Natural killer cell treated with Interleukin-12 subunit alpha and Interleukin-12 subunit beta and Interleukin-15 and Interleukin-18, amount 100 ng/mL, for 72 hours (primary cell): ENCODE measurements at places on chromosomes 4 and X. TPM values are rescaled to one million over a fixed set of nuclear protein-coding genes. Genes with fewer than 3 reads are reported as not detected.

The CABS1 gene
- total RNA-seq = not detected

The SH3D19 gene
- not detected for total RNA-seq

The CLNK gene
- 0.70 TPM for total RNA-seq

The KLHL13 gene
- 1.0 TPM for total RNA-seq

The NXF2B gene
- total RNA-seq = not detected

The PROM1 gene
- 0.24 TPM for total RNA-seq

The PRKG2 gene
- 0.33 TPM for total RNA-seq

The IL21 gene
- total RNA-seq = 1.7 TPM

The PAGE5 gene
- total RNA-seq = not detected

The STPG2 gene
- not detected for total RNA-seq

The AWAT2 gene
- not detected for total RNA-seq

The CENPC gene
- 31.5 TPM for total RNA-seq

The DCAF4L1 gene
- 0.90 TPM for total RNA-seq

- no peaks in the 10 kb centered on the region for H3K36me3 ChIP-seq
- no peaks in the 10 kb centered on the region for H3K4me1 ChIP-seq
- DNase-seq = no peak
- no peak overlapping the region for H3K27ac ChIP-seq
- peaks cover 9% of the 10 kb centered on the region for H3K27me3 ChIP-seq
Measured at GRCh38 chr4:154565704-154566103, 2.9 kb downstream of the FGB start.

GRCh38 chr4:99759346-99759984 lies 57.2 kb upstream of the DAPP1 start:
- no peak overlapping the region for H3K27ac ChIP-seq
- peaks cover 14% of the 10 kb centered on the region for H3K27me3 ChIP-seq
- H3K36me3 ChIP-seq = no peaks in the 10 kb centered on the region

GRCh38 chr4:151743128-151743854 lies 17.5 kb downstream of the GATB start:
- no peak for DNase-seq
- no peak overlapping the region for H3K27ac ChIP-seq
- H3K36me3 ChIP-seq = peaks cover 5% of the 10 kb centered on the region
- H3K4me3 ChIP-seq = no peak overlapping the region
- no peaks in the 10 kb centered on the region for H3K27me3 ChIP-seq

DNA sequence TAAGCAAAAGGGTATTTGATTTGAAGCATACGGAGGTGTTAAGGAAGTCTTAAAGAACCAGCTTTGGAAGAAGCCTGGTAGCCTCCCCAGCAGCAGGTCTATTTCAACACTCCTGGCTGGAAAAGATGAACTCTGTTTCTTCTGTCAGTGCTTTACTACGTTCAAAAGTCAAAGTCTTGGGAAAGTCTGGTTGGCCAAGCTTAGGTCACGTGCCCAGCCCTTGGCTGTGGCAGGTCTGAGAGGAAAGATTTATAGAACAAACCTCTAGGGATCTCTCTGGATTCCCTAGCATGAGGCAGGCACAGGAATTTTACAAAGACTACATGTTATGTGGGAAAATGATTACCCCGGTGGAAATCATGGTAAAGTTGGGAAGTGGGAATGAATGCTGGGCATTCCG lies 8.6 kb upstream of the ARHGAP10 start:
- H3K27me3 ChIP-seq = no peaks in the 10 kb centered on the region
- no peak overlapping the region for H3K27ac ChIP-seq
- no peak overlapping the region for H3K4me3 ChIP-seq

- no peaks in the 10 kb centered on the region for H3K27me3 ChIP-seq
- H3K36me3 ChIP-seq = peaks cover 8% of the 10 kb centered on the region
- H3K27ac ChIP-seq = no peak overlapping the region
- H3K4me3 ChIP-seq = no peak overlapping the region
Measured at GRCh38 chr4:10088135-10089010, 28.2 kb downstream of the WDR1 start.

- no peaks in the 10 kb centered on the region for H3K4me1 ChIP-seq
- no peak overlapping the region for H3K4me3 ChIP-seq
- H3K27me3 ChIP-seq = no peaks in the 10 kb centered on the region
- no peak for DNase-seq
- no peak overlapping the region for H3K27ac ChIP-seq
- no peaks in the 10 kb centered on the region for H3K36me3 ChIP-seq
Measured at GRCh38 chrX:116499780-116500179, 37.0 kb upstream of the CT83 start.

GRCh38 chr4:105709081-105709450 lies 482 bp downstream of the GSTCD start:
- peak overlapping the region; percentile 92 for H3K4me3 ChIP-seq
- no peak for DNase-seq
- H3K27ac ChIP-seq = peak overlapping the region; percentile 90
- peaks cover 20% of the 10 kb centered on the region for H3K4me1 ChIP-seq
- H3K27me3 ChIP-seq = no peaks in the 10 kb centered on the region

GRCh38 chrX:69203638-69204037 lies 38.4 kb upstream of the PJA1 start:
- no peak for DNase-seq
- no peak overlapping the region for H3K4me3 ChIP-seq
- H3K27me3 ChIP-seq = peaks cover 6% of the 10 kb centered on the region
- H3K27ac ChIP-seq = no peak overlapping the region
- H3K4me1 ChIP-seq = no peaks in the 10 kb centered on the region

DNA sequence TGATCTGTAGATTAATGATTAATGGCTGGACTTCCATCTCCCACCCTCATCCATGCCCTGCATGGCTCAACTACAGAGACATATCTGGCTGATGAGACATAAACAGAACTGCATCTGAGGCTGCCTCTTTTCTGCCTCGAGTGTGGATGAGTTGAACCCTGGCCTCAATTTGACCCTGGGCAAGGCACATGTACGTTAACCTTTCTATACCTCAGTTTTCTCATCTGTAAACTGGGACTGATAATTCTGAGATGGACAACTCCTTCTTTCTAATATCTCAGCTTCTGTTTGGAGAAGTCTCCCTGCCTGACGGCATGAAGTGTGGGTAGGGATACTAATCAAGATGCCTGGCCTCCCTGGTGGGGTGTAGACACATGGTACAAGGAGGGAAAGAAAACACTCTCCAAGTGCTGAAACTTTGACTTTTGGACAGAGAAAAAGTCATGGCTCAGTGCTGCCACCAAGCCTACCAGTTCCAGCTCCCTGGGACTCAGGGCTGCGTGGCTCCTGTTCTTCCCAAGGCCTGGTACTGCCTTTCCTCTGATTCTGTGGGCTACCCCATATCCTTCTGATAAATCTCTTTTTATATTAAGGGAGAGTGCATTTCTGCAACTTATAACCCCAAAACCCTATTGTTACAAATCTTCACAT lies 64.4 kb downstream of the HAUS3 start:
- H3K27me3 ChIP-seq = no peaks in the 10 kb centered on the region
- peaks cover under 1% of the 10 kb centered on the region for H3K4me1 ChIP-seq
- no peaks in the 10 kb centered on the region for H3K36me3 ChIP-seq
- no peak overlapping the region for H3K4me3 ChIP-seq
- DNase-seq = no peak

DNA sequence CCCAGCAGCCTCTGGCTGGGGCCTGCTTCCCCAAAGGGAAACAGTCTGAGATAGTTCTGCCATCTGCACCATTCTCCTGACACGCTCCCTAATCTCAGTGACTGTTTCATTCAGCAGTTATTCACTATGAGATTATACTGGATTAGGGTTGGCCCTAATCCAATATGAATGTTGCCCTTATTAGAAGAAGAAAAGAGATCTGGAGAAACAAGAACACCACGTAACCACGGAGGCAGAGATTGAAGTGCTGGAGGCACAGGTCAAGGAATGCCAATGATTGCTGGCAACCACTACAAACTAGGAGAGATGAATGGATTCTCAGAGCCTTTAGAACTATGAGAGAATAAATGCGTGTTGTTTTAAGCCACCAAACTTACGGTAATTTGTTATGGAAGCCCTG lies 7.4 kb downstream of the ACOX3 start:
- no peaks in the 10 kb centered on the region for H3K27me3 ChIP-seq
- no peak overlapping the region for H3K4me3 ChIP-seq
- no peaks in the 10 kb centered on the region for H3K36me3 ChIP-seq
- no peak overlapping the region for H3K27ac ChIP-seq
- peaks cover 39% of the 10 kb centered on the region for H3K4me1 ChIP-seq
- no peak for DNase-seq

DNA sequence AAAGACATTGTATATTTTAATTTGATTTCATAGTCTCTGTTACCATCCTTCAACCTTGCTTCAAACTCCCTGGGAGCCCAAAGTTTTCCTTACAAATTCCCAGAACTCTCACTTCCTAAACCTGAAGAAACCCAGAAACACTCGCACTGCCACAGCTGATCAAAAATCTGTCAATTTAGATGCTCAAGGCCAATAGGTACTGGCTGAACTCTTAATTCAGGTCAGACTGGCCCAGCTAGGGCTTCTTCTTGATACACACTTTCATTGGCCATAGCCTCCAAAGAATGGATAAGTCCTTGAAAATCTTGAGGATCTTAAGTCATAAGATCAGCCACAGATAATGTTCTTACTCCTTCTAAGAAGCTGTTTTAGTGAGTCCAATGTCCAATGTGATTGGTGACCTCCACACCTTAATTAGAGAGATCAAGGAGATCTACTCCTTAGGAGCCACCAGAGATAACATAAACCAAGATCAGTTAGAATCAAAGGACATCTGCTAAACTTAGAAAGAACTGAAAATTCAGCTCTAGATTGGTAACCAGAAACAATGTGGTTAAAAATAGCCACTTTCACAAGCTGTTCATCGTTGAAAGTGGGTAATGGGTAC lies 51.5 kb downstream of the ACSL4 start:
- H3K36me3 ChIP-seq = no peaks in the 10 kb centered on the region
- H3K27me3 ChIP-seq = peaks cover 3% of the 10 kb centered on the region
- DNase-seq = no peak
- no peak overlapping the region for H3K4me3 ChIP-seq
- H3K27ac ChIP-seq = no peak overlapping the region
- H3K4me1 ChIP-seq = peaks cover 10% of the 10 kb centered on the region

DNA sequence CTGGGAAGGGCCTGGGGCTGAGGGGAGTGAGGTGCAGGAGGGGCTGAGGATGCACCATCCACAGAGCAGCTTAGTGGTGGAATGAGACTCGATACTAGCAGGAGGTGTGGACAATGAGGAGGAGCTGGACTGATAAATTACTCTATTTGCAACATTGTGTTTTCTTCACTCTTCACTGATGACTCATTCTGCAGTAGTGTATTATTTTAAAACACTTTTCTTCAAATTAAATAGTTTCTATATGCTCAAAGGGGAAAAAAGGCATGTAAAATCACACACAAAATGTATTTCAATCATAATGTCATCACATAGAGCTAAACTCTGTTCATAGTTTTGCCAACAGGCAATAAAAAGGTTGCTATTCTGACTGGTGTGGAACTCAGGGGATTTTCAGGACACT lies 467.0 kb upstream of the CTSO start:
- no peaks in the 10 kb centered on the region for H3K4me1 ChIP-seq
- H3K27me3 ChIP-seq = no peaks in the 10 kb centered on the region
- H3K36me3 ChIP-seq = peaks cover 6% of the 10 kb centered on the region
- H3K4me3 ChIP-seq = no peak overlapping the region

- H3K4me1 ChIP-seq = peaks cover 6% of the 10 kb centered on the region
- H3K36me3 ChIP-seq = no peaks in the 10 kb centered on the region
- no peak overlapping the region for H3K27ac ChIP-seq
- peak; percentile 71 for DNase-seq
- peaks cover 9% of the 10 kb centered on the region for H3K27me3 ChIP-seq
- H3K4me3 ChIP-seq = no peak overlapping the region
Measured at GRCh38 chr4:77203380-77204197, 46.6 kb downstream of the CCNG2 start.

- H3K36me3 ChIP-seq = peaks cover 4% of the 10 kb centered on the region
- H3K27me3 ChIP-seq = no peaks in the 10 kb centered on the region
- no peak overlapping the region for H3K4me3 ChIP-seq
- no peak for DNase-seq
Measured at GRCh38 chrX:85897362-85898126, 149.8 kb downstream of the CHM start.

- H3K36me3 ChIP-seq = no peaks in the 10 kb centered on the region
- H3K27me3 ChIP-seq = no peaks in the 10 kb centered on the region
- no peak overlapping the region for H3K27ac ChIP-seq
- peaks cover 18% of the 10 kb centered on the region for H3K4me1 ChIP-seq
- no peak overlapping the region for H3K4me3 ChIP-seq
Measured at GRCh38 chr4:38065176-38065575, 105.0 kb downstream of the PTTG2 start.

DNA sequence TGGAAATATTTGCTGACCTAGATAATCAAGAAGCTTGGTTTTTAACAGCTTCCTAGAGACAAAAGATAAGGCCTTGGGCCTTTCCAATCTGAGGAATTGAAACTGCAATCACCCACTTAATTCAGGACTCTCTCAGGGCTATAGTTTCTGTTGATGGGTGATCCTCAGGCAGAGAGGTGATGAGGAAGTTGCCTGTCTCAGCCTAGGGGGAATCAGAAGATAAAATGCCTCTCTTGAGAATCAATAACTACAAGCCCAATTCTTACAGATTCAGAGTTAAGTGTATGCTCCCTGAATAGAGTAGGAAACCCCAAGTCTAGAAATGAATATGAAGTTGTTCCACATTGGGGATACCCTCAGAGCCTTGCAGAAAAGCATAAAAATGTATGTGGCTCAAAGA lies 45.5 kb downstream of the NFKB1 start:
- DNase-seq = no peak
- no peaks in the 10 kb centered on the region for H3K27me3 ChIP-seq
- H3K27ac ChIP-seq = peak overlapping the region; percentile 30
- H3K4me3 ChIP-seq = no peak overlapping the region
- H3K4me1 ChIP-seq = peaks cover 44% of the 10 kb centered on the region
- peaks cover 29% of the 10 kb centered on the region for H3K36me3 ChIP-seq

GRCh38 chr4:25015012-25015411 lies 15.7 kb downstream of the LGI2 start:
- H3K27me3 ChIP-seq = peaks cover 14% of the 10 kb centered on the region
- H3K27ac ChIP-seq = no peak overlapping the region
- no peak for DNase-seq
- no peaks in the 10 kb centered on the region for H3K4me1 ChIP-seq
- no peak overlapping the region for H3K4me3 ChIP-seq

DNA sequence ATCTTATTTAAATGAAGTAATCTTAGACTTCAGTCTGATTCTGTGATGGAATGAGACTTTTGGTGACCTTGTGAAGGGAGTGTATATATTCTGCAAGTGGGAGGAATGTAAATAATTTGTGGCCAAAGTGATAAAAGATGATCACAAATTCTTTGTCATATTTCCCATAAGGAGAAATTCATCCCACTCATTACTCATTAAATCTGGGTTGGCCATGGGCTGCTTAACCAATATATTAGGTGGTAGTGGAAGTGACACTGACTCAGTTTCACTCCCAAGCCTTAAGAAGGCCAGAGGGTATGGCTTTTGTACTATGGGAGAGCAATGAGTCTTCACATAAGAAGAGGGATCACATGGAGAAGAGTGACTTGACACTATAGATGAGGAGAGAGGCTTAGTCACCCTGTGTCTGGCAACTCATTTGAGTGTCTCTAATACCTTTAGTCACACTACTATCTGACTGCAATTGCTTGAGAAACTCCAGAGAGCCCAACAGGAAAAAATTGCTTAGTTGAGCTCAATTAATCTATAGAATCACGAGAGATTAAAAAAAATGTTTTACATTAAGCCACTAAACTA lies 408.2 kb upstream of the PITX2 start:
- H3K27ac ChIP-seq = no peak overlapping the region
- peaks cover 4% of the 10 kb centered on the region for H3K36me3 ChIP-seq
- no peaks in the 10 kb centered on the region for H3K4me1 ChIP-seq
